ENCODE measurements at places on chromosomes 2 and 18.

GRCh38 chr2:32633040-32633439 is 5.2 kb downstream of the TTC27 start:
- no peak for DNase-seq

- DNase-seq = no peak
Observed at GRCh38 chr2:31674446-31674845, 93.7 kb upstream of the SRD5A2 start.

- no peak for DNase-seq
Observed at GRCh38 chr2:226600184-226600583, 199.4 kb downstream of the IRS1 start.

GRCh38 chr18:51236225-51236624 is 38.7 kb upstream of the MEX3C start:
- no peak for DNase-seq

DNA sequence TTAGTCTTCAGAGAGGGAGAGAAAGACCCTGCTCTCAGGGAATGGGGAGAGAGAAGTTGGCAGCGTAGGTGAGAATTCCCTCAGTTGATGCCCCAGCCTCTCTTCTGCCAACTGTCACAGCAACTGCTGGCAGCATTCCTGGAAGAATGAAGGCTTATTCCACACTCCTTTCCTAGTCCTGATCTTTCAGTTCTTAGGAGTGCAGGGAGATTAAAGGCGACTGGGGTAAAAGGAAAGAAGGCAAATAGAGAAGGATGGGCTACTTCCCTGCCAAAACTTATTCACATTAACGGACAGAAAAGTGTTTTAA is 65.9 kb upstream of the ACAA2 start:
- DNase-seq = no peak

DNA sequence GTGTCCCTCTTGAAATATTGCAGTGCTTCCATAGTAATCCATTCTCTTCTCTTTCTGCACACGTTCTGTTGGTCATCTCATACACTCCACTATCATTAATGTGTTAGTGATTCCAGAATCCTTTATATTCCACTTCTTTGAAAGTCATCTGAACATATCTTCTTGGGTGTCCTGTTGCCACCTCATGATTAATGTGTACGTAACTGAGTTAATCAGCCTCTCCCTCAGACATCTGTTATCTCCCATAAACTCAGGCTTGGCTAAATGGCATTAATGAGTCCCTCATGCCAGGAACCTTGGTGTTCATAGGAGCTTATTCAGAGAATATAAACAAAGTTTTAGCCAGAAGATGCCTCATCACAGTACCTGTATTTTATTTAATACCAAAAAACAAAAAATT is 126.4 kb downstream of the NCOA1 start:
- no peak for DNase-seq

- no peak for DNase-seq
Observed at GRCh38 chr2:37349231-37349860, 4.9 kb downstream of the QPCT start.

DNA sequence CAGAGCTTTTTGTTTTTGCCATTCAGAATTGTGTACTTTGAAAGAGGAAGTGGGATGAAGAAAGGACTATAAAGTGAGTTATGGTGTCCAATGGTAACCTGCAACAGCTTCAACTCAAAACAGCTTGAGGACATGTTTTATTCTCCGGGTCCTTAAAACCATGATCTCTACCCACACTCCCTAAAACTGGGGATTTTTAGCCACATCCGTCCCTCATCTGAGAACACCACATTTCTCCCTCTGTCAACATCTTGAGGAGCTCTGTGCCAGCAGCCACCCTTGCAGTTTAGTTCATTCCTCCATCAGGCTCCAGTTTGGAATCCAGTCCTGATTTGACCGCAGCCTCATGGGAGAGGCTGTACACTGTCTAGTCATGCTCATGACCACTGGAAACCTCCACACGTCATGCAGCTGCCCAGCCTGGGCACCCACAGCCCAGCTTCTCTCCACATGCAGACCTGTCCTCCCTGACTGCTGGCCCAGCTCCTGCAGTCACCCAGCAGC is 62.6 kb downstream of the C18orf63 start:
- DNase-seq = no peak

DNA sequence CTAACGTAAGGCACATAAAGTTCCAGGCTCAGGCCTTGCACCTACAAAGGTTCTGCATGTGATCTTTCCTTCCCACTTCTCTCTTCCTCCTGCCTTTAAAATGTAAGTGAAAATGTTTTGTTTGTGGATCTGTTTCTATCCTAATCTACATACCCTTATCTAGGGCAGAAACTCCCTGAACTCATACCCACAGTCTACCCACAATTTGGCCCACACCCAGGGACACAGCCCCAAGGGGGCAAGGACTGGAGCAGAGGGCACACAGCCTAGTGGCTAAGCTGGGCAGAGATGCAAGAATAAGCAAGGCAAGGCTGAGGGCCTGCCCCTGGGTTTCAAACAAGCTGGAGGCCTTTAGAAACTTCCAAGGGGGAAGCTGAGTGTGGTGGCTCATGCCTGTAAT is 71.0 kb downstream of the HS1BP3 start:
- DNase-seq = no peak

DNA sequence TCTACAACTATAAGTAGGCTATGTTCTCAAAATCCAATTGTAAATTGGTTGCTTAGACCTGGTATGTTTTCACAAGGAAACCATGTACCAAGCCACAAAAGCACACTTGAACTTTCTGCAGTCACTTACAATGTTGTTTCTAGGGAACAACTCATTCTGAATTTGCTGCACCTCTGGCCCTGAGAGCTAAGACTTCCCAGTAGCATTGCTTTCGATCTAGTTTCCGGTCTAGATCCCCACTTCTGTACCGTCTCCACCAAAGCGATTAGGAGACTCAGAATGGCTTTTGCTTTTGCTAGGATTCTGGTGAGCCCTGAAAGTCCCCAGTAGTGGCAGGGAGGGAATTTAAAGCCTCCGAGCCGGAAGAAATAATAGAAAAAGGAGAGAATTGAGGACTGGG is 313.0 kb downstream of the ARHGAP15 start:
- no peak for DNase-seq

- no peak for DNase-seq
Observed at GRCh38 chr2:183078163-183078463, 434 bp upstream of the DUSP19 start.

- no peak for DNase-seq
Observed at GRCh38 chr2:239735829-239736357, 289.2 kb downstream of the NDUFA10 start.

DNA sequence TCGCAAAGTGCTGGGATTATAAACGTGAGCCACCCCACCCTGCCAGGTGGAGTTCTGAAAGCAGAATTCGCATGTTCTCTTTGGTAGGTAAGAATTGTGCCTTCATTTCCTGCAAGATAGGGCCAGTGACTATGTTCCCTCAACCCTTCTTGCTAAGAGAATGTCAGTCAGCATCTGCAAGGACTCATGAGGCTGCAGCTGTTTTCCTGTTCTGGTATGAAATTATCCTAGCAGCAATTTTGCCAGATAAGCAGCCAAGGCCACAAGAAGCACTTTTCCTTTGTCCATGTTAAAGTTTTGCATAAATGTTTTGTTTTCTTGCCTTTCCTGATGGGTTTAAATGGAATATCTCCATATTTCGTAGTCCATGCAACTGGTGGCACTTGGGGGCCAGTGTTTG is 6.8 kb upstream of the ARHGAP28 start:
- no peak for DNase-seq

GRCh38 chr2:26639685-26640243 is 1.4 kb downstream of the CIB4 start:
- DNase-seq = no peak

- no peak for DNase-seq
Observed at GRCh38 chr2:37634914-37635503, 36.4 kb downstream of the CDC42EP3 start.

GRCh38 chr18:3983351-3983969 is 471.6 kb downstream of the DLGAP1 start:
- DNase-seq = no peak

- no peak for DNase-seq
Observed at GRCh38 chr2:175154661-175155082, 13.3 kb downstream of the ATF2 start.

DNA sequence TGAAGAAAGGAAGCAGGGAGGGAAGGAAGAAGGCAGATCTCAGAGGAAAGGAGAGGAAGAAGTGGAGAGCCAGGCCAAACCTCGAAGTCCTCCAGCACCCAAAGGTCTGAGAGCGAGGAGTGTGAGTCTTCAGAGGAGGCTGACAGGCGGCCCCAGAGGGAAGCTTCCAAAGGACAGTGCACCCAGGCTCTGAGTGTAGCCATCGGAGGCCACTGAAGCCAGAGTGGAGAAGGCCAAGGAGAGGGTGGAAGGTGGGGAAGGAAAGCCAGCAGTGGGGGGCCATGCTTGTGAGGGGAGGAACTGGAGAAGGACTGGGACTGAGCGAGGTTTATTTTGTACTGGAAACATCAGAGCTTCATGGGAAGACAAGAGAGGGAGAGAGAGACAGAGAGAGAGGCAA is 6.0 kb downstream of the ATP6V1B1 start:
- no peak for DNase-seq

- no peak for DNase-seq
Observed at GRCh38 chr2:35314049-35314448, 1041.5 kb upstream of the CRIM1 start.

- no peak for DNase-seq
Observed at GRCh38 chr2:232418466-232419244, 12.0 kb downstream of the ALPG start.

DNA sequence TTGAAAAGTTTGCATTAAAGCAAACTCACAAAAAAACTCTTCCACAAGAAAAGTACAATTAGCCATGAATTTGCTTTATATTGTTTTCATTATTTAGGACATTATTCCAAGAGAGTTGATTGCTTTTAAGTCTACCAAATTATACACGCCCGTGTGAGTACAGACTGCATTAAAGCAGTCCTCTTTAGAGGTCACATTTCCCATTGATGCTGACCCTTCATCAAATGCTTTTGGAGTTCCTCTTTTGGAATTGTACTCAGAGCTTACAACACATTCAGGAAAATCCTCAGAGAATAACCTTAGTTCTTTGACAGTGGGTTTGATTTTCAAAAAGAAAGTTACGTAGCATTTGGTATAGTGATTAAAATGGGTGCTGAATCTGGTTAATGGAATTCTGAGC is 256.1 kb downstream of the CDH2 start:
- DNase-seq = no peak

DNA sequence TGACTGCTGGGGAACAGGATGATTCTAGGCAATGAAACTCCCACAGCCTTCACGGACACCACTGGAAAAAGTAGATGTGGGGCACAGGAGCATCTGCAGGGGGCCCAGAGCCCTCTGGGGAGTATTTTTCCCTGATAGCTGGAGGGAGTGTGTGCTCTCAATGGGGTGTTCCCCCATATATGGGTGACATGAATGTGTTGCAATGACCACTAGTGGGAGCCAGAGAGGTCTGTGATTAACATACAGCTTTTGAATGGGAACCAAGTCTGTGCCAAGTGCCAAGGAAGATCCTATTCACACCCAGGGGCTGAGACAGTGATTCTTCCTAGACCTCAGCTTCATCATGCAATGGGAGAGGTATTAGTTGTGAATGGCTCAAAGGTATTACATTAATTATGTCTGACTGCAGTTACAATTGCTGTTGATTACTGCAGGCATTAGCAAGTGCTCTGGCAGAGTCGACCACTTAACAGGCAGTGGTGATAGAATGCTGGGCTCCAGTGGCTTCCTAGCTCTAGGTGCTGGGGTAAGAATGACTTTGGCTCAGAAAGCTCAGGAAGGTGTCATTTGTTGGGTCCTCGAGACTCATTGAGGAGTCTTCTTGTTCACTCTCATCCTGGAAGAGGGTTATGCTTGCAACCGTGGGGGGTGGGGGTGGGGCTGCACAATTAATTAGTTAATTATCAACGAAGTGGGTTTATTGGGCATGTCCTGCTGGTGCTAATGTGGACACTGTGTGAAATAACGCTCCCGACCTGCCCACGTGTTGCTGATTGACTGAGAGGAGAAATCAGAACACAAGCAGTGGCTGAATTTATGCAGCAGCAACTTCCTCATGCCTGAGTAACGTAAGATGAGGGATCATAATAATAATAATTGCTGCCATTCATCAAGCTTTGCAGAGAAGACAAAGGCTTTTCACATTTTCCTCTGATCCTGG is 194.1 kb downstream of the CLIP4 start:
- peak; percentile 8 for DNase-seq

DNA sequence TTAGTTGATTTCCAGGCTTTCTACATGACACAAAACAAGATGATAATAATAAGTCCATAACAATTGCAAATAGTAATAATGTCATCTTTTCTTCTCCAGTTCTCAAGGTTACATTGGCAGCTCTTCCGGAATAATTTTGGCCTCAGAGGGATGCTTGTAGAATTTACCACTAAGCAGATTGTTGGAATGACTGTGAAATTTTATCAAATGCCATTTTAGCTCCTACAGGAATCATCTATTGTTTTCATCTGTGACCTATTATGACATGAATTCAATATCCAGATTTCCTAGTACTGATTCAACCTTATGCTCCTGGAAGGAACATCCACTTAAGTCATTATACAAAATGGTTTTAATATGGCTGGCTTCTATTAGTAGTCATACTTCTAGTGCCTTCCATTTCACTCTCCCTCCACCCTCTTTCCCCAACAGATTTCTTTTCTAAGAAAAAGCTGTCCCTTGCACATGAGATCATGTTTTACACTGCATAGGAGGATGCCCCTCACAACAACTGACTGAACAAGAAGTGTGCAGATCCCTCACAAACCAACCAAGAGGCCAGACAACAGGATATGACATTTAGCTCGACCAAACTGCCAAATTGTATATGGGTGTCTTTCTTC is 200.0 kb downstream of the DNER start:
- DNase-seq = no peak

DNA sequence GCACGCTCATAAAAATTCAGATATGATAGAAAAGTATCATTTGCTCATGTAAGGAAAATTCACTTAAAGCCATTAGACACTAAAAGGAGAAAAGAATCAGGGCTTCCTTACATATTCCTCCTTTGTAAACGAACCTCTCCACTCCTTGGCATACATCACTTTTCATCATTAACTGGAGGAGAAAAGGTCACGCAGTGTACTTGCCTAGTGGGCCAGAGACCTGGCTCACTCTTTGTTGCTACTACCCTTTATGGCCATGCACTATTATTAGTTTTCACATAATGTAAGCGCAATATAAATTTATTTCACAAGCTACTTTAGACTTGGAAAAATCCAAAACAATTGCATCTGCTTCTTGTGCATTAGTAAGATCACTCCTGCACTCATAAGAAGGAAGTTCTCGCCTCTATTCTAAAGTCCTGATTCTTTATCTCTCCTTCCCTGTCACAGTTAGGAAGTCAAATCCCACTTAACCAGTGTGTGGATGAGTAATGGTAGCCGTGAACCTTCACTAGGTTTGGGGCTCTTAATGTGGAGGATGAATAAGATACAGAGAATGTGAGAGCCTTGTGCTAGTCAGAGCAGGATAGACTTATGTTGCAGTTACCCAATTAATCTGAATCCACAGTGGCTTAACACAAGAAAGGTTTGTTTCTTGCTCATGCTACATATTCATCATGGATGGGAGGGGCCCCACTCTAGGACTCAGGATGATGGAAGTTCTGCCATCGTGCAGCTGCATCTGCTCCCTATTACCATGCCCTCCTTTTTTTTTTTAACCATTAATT is 115.0 kb upstream of the GLS start:
- no peak for DNase-seq
